ENCODE measurements at places on chromosomes 4 and X.

GRCh38 chr4:70623323-70623722 is 5.2 kb upstream of the ENAM start:
- no peak for DNase-seq

- DNase-seq, result no peak
Measured at GRCh38 chr4:37441231-37442061, 196.9 kb downstream of the NWD2 start.

DNA sequence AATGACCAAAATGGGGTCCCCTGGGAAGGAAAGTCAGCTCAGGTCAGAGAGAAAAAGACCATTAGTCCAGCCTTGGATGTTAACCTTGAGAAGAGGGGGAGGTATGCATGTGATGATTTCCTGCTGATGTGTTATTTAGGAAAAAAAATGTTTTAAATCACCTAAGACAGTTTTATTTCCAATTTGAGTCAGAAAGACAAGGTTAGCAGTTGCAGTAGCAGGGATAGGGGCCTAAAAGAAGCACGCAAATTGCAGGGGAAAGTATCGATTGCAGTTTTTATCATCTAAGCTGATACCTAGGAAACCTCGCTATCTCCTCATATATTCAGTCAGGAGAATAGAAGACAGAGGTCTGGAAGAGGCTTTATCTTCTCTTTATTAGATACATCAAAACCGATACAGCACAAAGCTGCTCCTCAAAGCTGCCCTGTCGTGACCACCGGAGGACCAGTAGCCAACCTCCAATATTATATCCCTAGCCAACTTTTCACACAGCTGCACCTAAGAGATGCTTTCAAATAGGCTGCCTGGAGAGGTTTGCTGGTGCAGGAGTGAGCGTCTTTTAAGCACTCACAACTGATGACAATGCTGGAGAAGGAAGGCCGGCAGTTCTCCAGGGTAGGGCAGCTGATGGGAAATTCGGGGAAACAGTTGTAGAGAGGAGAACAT is 289.4 kb downstream of the INPP4B start:
- no peak for DNase-seq

GRCh38 chr4:116839826-116840225 is 245.6 kb downstream of the TRAM1L1 start:
- no peak for DNase-seq

GRCh38 chr4:76489686-76490161 is 54.7 kb downstream of the SHROOM3 start:
- no peak for DNase-seq

DNA sequence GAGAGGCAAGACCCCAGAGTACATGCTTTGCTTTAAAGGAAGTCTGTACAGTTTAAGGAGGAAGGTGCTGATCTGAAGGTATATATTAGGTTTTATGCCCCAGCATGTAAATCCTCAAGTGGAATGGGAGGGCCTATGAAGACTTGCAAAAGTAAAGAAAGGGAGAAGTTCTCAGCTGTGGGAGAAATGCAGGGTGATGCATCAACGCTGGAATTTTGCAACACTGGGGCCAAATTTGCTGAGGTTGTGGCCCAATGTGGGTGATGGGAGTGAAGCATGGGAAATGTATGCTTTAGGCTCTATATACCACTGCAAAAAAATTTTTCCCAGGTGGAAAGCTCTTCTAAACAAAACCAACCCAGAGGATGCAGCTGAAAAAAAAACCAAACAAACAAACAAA is 33.8 kb upstream of the GPR174 start:
- DNase-seq, result no peak

GRCh38 chrX:19920945-19921344 is 33.5 kb upstream of the SH3KBP1 start:
- DNase-seq, result no peak

GRCh38 chr4:8274765-8275547 is 5.4 kb downstream of the HTRA3 start:
- no peak for DNase-seq

- DNase-seq, result no peak
Measured at GRCh38 chrX:6053141-6053540, 175.5 kb downstream of the NLGN4X start.

DNA sequence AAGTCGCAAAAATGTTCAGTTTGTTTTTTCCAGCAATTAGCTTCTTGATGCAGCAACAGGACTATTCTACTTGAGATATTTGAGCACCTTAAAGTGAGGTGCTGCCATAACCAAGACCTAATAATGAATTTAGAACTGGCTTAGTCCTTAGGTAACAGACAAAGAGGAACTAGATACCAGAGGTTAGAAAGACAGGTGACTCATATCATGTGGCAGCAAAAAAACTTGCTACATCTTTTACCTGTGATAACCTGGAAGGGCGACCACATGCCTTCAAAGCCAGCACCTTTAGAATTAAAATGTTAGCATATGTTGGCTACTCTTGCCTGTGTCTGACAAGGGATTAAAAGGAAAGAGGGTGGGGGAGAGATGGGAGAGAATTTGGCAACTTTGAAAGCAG is 90.4 kb downstream of the ARHGAP6 start:
- no peak for DNase-seq

DNA sequence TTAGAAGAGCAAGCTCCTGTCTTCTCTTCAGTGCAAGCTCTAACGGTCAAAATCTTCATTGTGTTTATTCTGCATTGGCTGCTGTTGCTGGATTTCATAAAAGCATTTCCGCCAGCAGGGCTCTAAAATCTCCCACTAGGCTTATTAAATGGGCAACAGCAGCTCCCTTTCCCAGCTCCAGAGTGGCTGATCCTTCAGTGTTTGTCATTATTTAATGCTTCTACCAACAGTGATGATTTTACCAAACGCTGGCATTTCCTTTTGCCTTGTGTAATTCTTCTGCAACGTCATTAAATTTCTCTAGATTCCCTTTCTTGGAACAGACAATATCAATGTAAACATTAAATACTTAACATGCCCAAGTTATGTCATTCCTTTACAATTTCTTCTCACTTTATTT is 20.1 kb downstream of the SLC7A11 start:
- no peak for DNase-seq

DNA sequence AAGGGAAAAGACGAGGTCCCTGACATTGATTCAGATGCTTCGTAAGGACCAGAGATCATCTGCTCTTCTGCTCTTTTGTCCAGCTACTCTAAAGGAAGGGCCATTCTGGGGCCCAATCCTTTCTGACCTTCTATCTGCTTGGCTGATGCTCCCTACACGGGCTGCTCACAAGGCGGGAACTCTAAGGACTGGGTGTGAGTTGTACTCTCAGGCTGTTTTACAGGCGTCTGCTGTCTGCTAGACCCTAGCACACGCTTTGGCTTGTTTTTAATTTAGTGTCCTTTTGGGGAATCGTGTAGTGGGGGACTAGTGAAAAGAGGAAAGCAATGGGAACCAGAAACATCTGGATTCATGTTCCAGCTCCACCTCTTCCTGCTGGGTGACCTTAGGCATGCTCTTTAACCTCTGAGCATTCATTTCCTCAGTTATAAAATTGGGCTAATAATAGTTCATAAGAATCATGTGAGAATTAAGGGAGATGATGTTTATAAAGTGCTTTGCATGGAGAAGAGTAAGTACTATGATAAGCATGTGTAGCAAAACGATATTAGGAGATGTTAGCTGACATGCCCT is 53.1 kb downstream of the CASP3 start:
- DNase-seq, result no peak

DNA sequence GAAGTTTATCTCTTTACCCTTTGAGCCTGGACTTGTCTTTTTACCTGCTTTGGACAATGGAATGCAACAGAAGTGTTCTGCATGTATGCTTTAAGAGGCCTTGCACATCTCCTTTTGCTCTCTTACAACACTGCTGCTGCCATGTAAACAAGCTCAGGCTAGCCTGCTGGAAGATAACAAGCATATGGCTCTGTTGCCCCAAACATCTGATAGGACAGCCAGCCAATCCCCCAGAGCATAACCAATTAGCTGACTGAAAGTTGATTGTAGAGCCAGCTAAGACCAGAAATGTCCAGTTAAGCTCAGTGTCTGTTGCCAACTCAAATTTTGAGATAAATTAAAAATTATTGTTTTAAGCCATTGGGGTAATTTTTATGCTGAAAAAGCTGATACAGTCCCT is 510.6 kb upstream of the CNKSR2 start:
- no peak for DNase-seq

DNA sequence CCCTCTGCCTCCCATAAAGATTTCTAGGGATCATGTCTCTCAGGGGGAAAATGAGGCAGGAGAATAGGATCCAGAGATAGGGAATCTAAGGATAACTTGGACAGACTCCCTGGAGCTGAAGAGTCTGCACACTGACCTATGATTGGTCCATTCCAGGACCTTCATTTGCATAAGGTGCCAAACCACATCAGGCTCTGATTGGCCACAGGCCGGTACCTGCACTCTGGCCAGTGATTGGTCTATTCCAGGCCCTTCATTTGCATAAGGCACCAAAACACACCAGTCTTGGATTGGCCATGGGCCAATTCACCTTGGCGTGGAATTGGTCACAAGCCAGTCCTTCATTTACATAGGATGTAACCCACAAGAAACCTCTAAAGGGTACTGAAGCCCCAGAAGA is 4.0 kb upstream of the HERC5 start:
- no peak for DNase-seq

GRCh38 chr4:99633772-99634171 is 23.9 kb downstream of the C4orf54 start:
- no peak for DNase-seq

DNA sequence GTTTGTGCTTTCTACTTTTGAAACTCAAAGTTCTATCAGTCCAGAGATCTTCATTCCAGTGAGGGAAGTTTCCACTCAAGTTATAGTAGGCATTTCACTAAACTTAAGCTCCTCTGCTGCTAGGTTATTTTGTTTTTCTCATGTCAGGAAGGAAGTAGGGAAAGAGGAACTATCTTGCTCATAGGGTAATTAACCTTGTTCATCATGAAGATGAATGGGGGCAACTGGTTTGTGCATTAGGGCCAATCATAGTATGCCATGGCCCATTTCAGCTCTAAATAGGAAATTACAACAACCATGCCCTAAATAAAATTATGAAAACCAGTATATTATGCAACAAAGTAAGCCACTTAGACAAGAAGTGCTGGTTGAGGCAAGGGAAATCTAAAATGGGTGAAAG is 804.7 kb upstream of the NDST4 start:
- DNase-seq, result no peak

DNA sequence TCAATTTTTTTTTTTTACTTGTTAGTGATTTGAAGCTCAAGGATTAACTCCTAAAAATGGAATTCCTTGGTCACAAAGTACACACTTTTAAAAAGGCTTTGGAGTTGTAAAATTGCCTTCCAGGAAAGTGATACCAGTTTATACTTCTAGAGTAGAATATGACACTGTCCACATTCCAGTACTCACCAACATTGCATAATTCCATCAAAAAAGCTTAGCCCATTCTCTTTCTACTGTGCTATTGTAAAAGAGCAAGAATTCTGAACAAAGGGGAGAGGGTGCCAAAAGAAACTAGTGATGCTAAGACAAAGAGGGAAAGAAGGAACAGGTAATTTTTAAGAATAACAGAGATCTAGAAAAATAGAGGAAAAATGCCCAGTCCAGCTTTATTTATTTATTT is 10.4 kb upstream of the PHOX2B start:
- no peak for DNase-seq

- no peak for DNase-seq
Measured at GRCh38 chrX:48927736-48928382, 9.0 kb upstream of the PIM2 start.

DNA sequence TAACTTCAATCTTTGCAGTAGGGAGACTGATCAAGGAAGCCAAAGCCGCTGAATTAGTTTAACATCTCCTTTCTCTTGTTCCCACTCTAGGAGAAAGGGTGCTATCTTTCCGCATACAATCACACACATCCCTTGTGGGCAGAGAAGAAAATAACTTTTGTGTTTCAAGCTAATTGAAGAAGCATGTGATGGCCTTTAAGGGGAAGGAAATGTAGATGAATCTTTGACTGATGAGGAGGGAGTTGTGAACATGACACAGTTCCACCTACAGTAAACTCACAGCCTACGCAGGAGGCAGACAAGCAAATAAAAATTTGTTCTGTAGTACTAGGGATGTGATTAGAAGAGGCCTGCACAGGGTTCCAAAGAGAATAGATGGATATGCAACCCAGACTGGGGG is 14.7 kb upstream of the SPATA4 start:
- DNase-seq, result no peak

DNA sequence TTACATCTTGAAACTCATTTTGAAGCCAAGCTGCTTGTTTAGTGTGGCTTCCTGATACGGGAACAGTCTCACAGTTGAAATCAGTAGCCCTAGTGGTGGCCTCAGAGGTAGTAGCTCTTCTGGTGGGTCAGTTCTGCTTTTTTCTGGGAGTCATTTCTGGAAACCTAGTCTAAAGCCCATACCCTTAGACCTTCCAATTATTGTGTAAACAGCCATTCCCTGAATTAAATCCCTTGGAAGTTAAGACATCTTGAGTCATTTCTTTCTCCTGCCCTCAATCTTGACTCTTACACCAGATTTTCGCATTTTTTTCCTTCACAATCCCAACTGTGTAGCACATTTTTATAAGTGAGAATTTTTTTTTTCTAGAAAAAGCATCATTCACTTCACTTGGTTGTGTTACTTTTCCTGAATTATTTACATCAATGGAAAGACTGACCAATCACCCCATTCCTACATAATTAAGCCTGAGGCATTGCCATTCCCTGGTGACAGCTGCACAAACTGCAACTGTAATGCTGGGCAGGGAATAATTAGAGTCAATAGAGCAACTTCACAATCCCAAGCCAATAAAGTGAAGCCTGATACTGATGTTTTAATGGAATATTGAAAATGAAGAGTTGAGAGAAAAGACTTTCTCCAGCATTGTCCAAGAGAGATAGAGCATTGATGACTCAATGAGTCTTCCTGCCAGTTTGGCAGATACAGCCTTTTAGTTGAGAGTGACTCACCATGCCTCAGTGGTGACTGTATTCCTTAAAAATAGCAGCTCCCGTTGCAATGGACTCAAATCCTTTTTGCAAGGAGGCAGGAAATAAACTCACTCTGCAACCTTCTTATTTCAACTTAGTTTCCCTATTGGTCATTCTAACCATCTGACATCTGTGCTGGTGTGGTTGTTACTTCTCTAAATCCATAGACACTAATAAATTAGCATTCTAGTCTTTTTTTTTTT is 13.0 kb upstream of the SEPSECS start:
- DNase-seq, result no peak

DNA sequence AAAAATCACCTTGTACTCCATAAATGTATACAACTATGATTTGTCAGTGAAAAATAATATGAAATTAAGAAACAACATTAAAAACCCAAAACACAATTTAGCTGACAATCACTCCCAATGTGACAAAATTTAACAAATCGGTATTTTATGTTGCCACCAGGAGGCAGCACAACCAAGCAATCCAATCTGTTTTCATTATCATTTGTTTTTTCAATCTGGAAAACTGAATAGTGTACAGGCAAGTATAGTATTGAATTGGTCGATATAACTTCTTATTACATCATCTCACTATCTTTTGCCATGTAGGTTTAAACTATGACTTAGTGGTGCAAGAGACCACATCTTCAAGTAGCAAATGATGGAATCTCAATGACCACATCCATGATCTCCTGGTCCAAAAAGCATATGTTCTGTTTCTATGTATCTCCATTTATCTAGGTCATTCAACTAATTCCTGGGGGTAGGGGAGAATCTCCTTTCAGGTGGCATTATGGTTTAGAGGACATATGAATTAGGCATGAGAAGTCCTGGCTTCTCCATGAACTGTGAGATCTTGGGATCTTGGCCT is 112.9 kb upstream of the AGA start:
- no peak for DNase-seq

- no peak for DNase-seq
Measured at GRCh38 chrX:110944751-110945675, 149.4 kb upstream of the CHRDL1 start.

GRCh38 chr4:8167291-8167690 is 8.7 kb upstream of the ABLIM2 start:
- no peak for DNase-seq
